ENCODE measurements at places on chromosomes 13 and 19. TPM values are rescaled to one million over a fixed set of nuclear protein-coding genes. Genes with fewer than 3 reads are reported as not detected.

Gene ZNF177
- 1.2 TPM for total RNA-seq

Gene ATP8A2
- 3.2 TPM for total RNA-seq

Gene ACOD1
- not detected for total RNA-seq

Gene CCDC106
- total RNA-seq = 17.9 TPM

Gene HRC
- not detected for total RNA-seq

Gene ZNF135
- total RNA-seq = 3.5 TPM

Gene SIPA1L3
- total RNA-seq = 54.0 TPM

Gene SHD
- total RNA-seq = not detected

Gene STOML3
- total RNA-seq = not detected

Gene USHBP1
- not detected for total RNA-seq

Gene SPC24
- 76.1 TPM for total RNA-seq

Gene TRPC4
- 7.0 TPM for total RNA-seq

Gene TTC9B
- not detected for total RNA-seq

Gene ZFP36
- total RNA-seq = 9.7 TPM

- DNase-seq = no peak
These were observed 126.8 kb upstream of the ATXN8OS start for GRCh38 chr13:69980799-69981198.

GRCh38 chr13:35144166-35144890 lies 202.3 kb downstream of the NBEA start:
- no peak for DNase-seq

GRCh38 chr19:47863514-47863936 lies 4.5 kb downstream of the TPRX2 start:
- DNase-seq = no peak

DNA sequence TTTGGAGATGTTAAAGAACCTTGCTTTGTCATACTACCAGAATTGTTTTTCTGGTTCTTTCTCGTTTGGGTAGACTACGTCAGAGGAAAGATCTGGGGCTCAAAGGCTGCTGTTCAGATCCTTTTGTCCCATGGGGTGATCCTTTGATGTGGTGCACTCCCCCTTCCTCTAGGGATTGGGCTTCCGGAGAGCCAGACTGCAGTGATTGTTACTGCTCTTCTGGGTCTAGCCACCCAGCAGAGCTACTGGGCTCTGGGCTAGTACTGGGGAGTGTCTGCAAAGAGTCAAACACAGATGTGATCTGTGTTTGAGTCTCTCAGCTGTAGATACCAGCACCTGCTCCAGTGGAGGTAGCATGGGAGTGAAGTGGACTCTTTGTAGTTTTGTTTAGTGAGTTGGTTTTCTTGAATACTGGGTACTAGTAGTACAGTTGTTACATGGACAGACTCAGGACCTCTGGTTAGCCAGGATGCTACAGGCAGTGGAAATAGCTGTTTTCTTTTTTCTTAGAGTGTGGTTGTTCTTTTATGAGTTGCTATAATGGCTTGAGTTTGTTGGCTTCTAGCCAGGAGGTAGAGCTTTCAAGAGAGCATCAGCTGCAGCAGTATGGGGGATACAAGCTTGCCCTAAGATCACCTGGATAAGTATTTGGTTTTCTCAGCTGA lies 34.4 kb downstream of the DNAJC15 start:
- no peak for DNase-seq

DNA sequence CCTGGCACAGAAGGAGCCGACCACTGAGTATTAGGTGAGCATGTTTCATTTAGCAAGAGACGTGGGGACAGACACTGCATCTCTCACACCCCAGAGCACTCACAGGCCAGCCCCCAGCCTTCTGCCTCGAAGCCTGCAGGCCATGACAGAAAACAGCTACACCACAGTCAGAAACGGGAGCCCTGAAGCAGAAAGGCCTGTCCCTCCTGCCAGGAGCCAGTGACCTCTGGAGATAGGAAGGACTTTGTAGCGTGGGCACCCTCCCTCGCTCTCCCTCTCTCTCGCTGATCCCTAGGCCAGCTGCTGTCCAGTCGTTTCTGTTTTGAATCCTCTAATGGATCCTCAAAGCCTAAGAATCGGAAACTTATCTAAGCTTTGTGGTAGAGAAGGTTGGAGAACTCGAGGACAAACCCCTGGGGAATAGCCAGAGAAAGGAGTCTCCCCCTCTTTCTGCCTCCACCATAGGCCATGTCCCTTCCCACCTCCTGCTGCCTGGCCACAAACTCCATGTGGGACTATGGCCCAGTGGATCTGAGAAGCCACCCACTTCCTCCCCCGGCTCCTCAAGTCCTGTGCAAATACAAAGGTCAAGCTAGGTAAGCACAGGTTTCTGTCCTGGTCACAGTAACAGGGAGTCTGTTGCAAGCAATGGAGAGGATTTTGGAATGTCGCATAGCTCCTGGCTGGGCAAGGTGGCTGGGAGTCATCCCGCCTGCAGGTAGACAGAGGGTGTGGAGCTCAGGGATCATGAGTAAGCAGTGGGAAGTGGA lies 95.1 kb downstream of the NUFIP1 start:
- no peak for DNase-seq

DNA sequence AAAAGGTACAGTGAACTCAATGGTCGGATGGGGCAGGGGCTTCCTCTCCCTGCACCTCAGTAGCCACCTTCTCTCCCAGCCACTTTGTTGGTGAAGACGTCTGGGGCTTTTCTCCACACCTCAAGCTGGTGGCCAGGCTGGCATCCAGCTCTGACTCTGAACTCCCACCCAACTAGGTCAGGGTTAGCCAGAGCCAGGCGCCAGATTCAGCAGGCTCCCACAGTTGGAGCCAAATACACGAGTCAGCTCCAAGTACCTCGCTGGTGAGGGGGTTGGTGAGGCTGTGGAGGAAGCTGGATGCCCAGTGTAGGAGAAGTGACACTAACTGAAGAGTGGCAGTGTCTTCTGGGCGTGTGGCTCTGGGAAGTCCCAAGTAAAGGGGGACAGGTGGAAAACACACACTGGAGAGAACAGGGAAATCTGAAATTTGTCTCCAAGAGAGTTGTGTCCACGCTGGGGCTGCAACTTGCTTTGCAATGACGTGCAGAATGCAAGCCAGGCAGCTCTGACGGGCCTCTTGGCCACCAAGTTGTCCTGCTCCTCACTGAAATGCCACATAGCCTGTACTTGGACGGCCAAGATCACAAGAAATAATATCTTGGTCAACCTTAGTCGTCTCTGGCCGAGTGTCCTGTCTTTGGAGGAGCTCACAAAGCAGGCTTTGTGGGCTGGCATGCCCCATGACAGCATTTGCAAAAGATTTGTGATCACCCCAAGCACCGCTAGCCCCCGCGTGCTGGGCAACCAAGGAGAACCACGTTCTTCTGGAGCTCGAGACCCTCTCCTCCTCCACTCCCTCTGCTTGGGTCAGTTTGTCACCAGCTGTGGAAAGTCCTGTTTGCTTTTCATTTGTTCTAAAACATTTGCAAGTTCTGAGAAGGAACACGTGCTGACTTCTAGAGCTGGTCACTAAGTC lies 18.1 kb downstream of the SLC7A1 start:
- no peak for DNase-seq

GRCh38 chr13:103107580-103107979 lies 41.4 kb upstream of the SLC10A2 start:
- no peak for DNase-seq

GRCh38 chr19:11587975-11588631 lies 9.2 kb upstream of the ZNF627 start:
- no peak for DNase-seq

DNA sequence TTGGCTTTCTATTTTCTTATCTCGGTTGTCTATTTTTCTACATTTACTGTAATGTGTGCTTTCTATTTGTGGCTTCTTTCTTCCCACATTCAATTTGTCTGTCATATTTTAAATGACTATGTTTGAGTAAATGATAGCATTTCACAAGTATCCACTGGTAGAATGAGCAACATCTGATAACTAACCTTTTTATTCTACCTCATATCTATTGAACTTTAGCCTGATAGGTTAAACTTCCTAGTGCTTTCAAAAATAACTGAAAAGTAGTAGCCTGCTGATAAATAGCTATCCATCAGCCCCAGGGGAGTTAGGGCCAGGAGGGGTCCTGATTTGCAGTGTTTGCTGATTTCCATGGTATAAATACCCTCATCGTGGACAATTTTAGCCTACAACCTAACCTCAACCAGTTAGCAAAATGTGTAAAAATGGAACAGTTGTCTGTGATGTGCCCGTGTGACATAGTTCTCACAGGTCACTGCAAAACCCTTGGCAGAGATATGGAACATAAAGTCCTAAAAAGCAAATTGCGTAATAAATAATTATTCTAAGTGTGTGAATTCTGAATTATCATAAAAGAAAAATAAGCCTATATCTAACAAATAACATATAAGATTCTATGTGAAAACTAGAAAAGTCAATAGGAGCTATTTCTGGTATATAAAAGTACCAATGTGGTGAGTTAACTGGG lies 32.1 kb downstream of the KCTD12 start:
- DNase-seq = no peak

GRCh38 chr19:38284422-38284821 lies 19.6 kb upstream of the C19orf33 start:
- no peak for DNase-seq

- no peak for DNase-seq
These were observed 345.7 kb downstream of the MTUS2 start for GRCh38 chr13:29165840-29166239.

DNA sequence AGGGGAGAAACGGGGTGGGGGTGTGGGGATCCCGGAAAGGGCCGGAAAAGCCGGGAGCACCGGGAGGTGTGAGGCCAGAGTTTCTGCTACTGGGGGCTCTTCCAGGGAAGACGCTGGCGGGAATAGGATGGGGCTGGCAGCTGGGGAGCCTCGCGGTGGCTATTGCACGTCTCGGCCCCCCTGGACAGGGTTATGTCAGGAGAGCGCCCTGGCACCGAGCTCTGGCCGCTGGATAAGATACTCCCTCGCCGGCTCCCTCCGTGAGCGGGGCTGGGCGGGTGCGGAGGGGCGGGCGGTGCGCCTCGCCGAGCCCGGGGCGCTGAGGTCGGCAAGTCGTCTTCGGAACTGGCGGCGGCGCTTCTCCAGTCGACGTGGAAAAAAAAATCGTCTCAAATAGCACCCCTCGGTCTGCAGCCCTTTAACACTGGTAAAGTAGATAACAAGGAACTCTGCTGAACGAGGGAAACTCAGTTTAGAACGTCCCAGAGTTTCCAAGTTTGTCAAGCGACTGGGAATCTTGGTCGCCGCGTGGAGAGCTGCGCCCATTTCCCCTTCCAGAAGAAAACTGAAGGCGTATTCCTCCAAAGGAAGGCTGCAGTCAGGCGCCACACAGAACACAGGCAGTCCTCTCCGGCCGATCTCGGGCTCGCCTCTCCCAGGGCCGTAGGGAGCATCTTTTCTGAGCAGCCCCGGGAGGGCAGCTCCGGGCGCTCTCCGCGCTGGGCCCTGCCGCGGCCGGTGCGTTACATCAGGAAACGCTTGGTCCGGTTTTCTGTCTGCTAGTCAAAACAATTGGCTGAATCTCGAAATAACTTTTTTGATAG lies 115.1 kb downstream of the KCNRG start:
- no peak for DNase-seq

DNA sequence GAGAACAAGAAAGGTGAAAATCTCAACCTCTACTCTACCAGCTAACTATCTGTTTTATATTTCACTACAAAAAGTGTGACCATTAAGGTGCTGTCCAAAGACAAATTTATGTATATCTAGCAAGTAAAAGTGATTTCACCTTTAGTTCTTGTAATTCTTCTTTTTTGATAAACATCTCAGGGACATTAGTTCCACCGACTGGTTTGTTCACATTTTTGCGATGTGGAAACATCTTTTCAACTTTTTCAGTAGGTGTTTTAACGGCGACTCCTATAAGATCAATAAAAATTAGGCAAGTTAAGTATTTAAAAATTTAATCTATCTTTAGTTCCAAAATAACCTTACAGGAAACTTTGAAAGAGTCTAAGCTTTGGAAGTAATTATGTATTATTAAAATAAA lies 33.3 kb downstream of the CLDN10 start:
- DNase-seq = no peak

DNA sequence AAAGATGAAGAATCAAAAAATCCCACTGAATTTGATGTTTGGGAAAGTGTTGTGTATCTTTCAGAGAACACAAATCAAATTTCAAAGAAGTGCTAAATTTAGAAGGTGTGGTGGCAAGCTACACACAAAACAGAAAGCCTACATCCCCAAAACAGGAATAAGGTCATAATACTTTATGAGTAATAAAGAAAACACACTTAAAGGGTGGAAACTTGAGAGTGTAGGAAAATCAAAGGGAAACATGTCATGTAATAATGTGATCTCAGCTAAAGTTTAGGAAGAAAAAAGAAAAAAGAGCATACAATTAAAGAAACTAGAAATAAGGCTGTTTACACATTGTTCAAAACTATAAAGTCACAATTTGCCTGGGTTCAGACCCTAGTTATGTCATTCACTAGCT lies 668.7 kb downstream of the PCDH17 start:
- no peak for DNase-seq

GRCh38 chr13:107730813-107731212 lies 484.5 kb downstream of the LIG4 start:
- DNase-seq = peak; percentile 3

- no peak for DNase-seq
These were observed 336.5 kb downstream of the FOXO1 start for GRCh38 chr13:40329781-40330485.

DNA sequence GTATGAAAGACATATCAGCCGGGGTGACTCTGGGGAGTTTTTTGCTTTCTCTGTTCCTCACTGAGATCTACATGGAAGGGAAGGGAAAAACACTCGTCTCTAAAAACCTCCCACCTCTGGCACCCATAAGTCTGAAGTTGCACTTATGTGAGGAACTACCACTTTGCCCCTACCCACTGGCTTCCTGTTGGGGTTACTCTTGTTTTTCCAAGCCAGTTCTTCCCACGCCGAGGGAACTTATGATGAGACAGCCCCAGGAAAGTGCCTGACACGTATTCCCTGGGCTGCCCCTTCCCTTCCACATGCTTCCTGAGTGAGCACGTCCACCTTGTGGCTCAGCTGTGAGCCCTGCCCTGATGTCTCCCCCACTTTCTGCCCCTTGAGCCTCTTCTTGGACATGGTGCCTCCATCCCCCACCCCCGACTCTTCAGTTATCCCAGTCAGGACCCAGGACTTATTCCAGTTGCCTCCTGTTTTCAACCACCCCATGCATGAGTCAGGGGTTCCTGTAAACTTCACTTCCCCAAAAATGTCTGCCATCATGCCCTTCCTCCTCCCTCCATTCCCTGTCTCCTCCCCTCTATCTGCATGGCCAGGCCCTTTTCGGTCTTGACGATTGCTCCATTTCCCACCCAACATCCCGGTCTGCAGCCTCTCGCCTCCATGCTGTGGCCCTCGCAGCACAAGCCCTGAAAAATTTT lies 5.1 kb upstream of the SIGLEC7 start:
- DNase-seq = no peak

- DNase-seq = no peak
These were observed 5.2 kb upstream of the CEACAM18 start for GRCh38 chr19:51473009-51473707.

GRCh38 chr13:94305934-94306333 lies 173.5 kb downstream of the DCT start:
- DNase-seq = no peak

DNA sequence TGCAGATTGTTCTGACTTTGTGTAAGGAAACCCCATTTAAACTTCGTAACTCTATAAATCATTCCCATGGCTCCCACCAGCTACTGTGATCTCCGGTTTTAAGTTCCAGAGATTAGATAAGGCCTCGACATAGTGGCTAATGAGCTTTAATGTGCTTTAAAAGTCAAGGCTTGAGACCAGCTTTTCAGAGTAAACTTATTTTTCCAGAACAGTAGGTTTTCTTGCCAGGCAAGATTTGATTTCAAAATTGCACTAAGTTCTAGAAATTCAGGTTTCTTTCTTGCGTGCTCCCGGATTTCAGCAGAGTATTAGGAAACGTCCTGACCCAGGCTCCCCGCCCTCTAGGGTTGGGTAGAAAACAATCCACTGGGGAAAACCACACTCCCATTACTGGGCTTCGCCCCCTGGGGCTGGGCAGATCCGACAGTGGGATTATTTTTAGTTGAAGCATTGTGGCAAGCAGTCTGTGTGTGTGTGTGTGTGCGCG lies 43.3 kb downstream of the CRYL1 start:
- no peak for DNase-seq
